Cortex of kidney (tissue), 1 donor: ENCODE measurements at places on chromosomes 11 and 22.

DNA sequence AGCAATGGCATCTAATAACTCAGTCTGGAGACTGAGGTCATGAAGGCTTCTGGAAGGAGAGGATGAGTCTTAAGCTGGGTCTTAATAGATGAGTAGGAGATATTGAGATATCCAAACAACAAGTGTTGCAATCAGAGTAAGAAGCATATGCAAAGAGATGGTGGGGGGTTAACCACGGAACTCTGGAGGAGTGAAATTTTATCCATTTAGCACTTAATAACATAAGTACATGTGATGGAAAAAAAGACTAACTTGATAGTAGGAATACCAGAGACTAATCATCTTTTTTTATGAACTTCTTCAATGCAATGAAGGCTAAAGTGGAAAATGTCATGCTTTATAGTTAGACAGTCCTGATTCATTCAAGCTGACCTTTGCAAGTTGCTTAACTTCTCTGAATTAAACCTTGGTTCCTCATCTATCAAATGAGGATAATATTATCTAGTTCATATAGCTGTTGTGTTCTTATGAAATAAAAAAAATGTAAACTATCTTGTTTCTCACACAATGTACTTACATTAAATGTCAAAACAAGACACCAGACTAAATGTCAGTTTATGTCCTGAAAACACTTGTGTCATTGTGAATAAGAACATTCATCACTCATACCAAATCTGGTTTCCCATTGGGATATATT, 403.1 kb upstream of the CCDC90B start:
- DNase-seq: no peak

- no peak for DNase-seq
Measured at GRCh38 chr11:128512474-128512996, 74.8 kb downstream of the ETS1 start.

DNA sequence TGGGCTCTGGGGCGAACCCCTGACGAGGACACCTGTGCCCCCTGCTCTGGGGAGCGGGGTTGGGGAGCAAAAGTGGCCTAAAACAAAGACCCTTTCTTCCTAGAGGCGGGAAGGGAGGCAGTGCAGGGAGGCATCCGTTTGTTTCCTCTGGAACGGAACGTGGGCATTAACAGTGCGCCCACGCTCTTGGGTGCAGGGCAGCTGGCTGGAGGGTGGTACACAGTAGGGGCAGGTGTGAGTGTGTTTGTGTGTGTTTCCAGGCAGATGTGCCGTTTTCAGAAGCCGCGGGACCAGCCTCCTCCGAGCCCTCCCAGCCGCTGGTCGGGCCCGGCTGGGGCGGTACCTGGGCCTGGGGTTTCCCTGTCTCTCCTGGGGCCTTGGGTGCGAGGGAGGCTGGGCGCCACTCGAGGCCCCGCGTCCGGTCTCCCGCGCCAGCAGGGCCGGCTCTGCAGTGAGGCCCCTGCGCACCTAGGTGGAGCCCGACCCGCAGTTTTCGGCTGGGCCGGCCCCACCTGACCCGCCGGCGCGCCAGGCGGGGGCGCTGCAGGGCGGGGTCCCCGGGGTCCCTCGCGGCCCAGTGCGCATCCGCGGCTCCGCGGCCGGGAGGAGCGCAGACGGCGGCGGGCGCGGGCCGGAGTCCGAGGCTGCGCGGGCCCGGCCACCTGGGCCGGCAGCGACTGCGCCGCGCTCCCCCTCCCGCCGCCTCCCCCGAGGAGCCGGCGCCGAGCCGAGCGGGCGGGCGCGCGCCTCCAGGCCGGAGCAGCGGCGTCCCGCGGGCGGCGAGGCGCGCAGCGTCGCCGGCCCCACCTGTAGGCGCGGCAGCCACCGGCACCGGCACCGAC, 1252.7 kb downstream of the BRD1 start:
- DNase-seq: no peak

GRCh38 chr11:77510095-77510494, 36.2 kb upstream of the PAK1 start:
- DNase-seq: no peak

DNA sequence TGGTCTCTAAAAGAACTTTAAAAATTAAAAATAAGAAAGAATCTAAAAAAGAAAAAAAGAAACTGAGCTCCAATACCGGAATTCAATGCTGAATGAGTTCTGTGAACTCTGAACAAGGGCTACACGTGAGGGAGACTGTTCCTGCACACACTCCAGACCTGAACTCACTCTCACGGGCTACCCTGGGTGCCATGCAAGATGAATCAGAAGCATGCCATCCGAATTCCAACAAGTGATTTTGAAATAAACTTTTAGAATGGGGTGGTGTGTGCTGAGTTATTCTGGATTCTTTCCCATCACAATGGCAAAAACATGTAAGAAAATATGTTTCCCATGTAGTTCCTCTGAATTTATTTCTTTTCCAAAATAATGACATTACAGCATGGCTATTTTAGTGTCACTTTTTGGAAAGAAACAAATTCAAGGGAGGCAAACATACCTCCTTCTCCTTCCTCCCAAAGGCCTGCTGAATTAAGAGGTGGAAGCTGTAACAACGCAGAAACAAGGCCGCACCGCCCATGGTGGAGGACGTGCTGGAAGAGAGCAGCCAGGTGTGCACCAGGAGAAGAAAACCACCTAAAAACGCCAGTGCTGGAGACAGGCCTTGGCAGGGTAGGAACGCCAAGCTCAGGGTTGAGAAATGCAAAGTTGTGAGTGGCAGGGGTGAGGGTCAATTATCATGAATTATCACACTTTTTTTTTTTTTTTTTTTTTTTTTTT, 63.2 kb upstream of the ARFGAP3 start:
- DNase-seq: no peak

DNA sequence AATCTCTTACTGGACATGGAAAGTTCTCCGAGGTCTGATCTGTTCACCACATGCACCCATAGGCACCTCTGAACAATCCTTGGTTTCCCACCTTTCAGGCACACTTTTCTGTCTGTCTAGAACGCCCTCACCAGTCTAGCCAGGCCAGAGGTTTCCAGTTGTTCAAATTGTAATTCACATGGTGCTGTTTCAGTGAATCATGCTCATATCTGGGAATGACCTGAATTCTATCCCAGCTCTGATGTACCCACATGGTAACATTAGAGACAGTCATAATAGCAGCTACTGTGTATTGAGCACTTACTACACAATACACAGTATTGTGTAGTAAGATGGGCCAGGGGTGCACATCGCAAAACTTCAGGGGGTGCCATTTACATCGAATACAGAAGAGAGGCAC, 138.2 kb downstream of the COMMD9 start:
- DNase-seq: no peak

- DNase-seq: no peak
Measured at GRCh38 chr11:15507592-15507991, 392.9 kb downstream of the INSC start.

GRCh38 chr11:117815262-117815803, 9.2 kb downstream of the FXYD2 start:
- DNase-seq: no peak

DNA sequence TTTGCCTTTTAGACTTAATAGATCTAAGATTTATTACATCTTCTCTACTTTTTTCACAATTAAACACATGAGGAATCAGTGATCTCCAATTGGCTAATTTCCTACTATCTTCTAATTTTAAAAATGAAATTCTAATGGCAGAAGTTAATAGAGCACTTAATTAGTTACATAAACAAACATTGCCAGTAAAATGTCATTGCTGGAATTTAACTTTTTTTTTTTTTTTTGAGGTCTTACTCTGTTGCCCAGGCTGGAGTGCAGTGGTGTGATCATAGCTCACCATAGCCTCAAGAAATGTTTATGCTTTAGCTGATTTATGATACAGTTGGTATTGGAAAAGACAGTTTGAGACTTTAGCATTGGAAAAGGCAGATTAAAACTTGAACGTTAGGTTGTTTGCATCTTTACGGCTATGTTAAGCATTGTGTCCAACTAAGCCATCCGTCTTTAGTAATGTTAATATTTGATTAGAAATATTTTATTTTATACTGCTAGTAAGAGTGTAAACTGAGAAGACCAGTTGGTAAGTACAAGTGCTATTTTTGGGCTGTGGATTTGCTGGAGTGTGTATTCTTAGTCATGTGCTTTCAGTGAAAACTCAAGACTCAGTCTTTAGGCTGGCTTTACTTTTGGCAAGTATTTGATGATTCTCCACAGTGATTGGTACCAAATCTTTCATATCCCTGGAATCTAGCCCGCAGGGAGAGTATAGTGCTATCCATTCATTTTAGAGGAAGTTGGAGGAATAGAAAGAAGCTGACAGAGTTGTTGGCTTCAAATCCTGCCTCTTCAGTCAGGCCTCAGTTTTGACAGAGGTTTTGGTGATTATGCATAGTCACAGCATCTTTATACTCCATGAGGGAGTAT, 4.5 kb downstream of the ANO5 start:
- DNase-seq: no peak

DNA sequence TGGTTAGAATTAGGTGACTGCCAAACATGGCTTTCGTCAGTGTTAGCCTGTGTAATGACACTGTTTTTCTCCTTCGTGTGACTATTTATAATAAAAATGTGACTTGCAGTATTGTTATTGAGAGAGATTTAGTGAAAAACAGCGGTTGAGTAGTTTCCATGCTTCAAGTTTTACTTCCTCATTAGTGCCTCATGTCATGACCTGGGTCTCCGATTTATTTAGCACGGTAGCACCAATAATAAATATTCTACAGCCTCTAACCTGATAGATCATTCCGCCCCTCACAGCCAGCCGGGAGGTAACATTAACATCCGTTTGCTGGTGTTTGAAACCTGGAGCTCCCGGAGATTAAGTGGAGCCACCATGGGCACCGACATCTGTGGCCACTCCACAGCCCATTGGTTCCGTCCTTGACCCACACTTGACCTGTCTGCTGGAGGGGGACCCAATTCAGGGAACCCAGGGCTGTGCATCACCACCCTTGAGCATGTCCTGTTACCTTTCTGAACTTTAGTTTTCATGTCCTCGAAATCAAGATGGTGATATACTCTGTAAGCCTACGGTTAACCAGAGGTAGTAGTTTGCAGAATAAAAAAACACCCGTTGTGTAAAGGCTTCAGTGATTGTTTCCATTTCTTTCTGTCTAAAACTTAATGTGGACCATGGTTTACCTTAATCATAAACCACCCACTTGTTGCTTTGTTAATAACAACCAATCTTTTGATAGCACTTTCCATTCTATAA, 104.1 kb downstream of the ATXN10 start:
- DNase-seq: no peak

DNA sequence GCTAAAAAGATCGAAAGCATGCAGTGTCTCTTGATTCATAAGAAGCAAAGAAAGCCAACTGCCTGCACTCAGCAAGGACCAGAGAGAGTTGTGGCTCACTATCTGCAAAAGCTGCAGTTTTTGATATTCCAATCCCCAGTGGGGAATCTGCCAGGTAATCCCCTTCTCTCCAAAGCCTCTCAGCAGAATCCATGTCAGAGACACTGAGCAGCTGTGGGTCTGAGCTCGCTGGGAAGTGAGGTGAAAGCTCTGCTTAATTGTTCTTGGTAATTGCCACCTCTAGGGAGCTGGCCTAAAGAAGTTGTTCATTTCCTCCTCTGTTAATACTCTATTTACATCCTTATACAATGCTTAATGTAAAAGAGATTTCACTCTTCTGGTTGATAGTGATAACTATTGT, 261.3 kb upstream of the LRRC4C start:
- DNase-seq: no peak

GRCh38 chr22:42717197-42717928, 3.3 kb downstream of the A4GALT start:
- no peak for DNase-seq

GRCh38 chr11:109619498-109619897, 197.5 kb downstream of the C11orf87 start:
- DNase-seq: no peak

- DNase-seq: no peak
Measured at GRCh38 chr22:17476838-17477237, 86.5 kb upstream of the SLC25A18 start.

DNA sequence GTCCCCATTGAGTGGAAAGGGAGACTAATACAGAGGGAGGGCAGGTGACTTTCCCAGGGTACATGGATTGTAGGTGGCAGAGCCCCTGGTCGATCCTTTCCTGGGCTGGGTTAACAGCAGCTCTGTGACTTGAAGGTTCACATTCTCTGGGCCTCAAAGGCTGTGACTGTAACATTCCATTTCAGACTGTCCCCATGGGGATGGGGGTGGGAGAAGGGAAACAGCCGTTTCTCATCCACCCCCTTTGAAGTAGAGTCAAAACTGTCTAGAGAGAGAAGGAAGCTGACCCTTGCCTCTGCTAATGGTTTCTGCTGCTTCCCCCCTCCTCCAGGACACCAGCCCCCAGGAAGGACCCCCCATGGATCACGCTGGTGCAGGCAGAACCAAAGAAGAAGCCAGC, 19.2 kb downstream of the MICALL1 start:
- DNase-seq: no peak

- DNase-seq: no peak
Measured at GRCh38 chr11:46361283-46362155, 14.3 kb downstream of the DGKZ start.

DNA sequence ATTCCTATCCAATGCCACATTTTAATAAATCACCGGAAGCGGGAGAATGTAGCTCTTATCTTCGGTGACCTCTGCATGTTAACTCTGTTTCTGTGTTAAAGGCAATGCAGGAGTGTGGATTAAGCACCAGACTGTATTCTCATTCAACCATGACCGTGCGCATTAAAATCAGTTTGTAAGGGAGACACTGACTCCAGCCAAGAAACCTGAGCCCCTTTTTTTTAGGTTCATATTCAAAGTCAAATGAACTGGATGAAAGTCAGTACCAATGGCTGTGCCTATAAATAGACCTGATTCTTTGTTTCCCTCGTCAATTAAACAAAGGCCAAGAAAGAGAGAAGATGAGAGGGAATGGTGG, 32.2 kb downstream of the C11orf91 start:
- DNase-seq: no peak

DNA sequence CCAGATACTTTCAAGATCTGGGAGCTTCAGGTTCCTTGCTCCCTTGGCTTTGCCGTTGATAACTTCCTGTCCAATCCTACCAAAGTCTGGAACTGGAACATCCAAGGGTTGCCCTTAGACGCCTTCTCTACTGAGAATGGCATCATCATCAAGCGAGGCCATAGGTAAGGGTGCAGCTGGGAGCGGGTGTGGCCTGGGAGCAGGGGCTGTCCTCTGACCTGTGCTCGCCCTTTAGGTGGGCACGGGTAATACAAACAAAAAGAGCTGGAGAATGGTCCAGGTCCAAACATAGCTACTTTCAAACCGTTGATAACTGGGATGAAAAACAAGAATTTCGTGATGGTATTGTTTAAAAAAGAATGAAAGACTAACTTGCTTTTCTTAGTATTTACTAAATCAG, 25.0 kb downstream of the CASP12 start:
- no peak for DNase-seq

- DNase-seq: no peak
Measured at GRCh38 chr11:112801025-112801816, 160.0 kb upstream of the NCAM1 start.

- DNase-seq: no peak
Measured at GRCh38 chr22:30044369-30044768, 35.9 kb upstream of the HORMAD2 start.

DNA sequence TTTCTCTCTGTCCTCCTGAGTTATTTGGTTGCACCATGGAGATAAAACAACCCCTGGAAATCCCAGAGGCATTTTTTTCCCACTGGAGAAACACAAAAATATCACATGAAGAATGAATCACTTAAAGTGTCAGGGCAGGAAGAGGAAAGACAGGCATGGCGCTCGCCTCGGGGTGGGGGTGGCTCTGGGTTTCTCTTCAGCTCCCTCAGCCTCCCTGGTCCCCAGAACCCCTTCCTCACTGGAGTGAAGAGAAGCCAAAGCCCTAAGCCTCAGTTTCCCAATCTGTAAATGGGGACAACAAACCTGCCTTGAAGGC, 938 bp downstream of the SHISAL1 start:
- DNase-seq: no peak

GRCh38 chr11:1773131-1773993, 9.6 kb upstream of the CTSD start:
- DNase-seq: no peak
